Endodermal cell (in vitro differentiated cells): ENCODE measurements at places on chromosomes 12 and 14.
A peak's percentile ranks its signal among the peaks of the same experiment; 100 is the strongest.

DNA sequence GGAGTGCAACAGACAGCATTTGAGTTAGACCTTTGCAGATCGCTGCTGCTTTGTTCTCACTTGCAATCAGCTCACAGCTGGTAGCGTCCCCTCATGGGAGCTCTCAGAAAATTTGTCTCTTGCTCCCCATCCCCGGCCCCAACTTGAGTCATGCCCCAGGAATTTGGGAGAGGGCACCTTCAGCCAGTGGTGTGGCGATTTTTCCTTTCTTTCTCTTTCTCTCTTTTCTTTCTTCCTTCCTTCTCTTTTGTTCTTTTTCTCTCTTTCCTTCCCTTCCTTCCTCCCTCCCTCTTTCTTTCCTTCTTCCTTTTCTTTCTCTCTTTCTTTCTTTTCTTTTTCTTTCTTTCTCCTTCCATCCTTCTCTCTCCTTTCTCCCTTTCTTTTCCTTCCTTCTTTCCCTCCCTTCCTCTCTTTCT is 34.2 kb upstream of the MAP1LC3B2 start:
- peak; percentile 95 for DNase-seq
- no peaks in the 10 kb centered on the region for H3K27me3 ChIP-seq
- no peak overlapping the region for H3K27ac ChIP-seq
- no peaks in the 10 kb centered on the region for H3K36me3 ChIP-seq
- peaks cover 14% of the 10 kb centered on the region for H3K4me1 ChIP-seq

DNA sequence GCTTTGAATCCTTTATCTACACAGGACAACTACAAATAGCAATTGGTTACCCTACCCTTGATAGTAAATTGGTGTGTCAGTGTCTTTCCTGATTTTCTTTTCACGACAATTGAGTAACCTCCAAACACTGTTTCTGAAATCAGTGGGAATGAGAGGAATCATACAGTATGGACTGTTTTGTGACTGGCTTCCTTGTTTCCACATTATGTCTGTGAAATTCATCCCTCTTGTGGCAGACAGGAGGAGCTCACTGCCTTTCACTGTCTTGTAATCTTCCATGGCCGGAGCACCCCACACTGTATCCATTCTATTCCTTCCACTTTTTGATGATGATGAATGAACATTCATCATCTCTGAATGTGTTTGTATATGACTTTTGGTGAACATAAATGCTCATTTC is 164.0 kb upstream of the PZP start:
- H3K4me1 ChIP-seq: no peaks in the 10 kb centered on the region
- H3K27me3 ChIP-seq: no peaks in the 10 kb centered on the region
- peak; percentile 53 for DNase-seq
- no peaks in the 10 kb centered on the region for H3K36me3 ChIP-seq
- H3K27ac ChIP-seq: no peak overlapping the region
- H3K4me3 ChIP-seq: no peak overlapping the region

DNA sequence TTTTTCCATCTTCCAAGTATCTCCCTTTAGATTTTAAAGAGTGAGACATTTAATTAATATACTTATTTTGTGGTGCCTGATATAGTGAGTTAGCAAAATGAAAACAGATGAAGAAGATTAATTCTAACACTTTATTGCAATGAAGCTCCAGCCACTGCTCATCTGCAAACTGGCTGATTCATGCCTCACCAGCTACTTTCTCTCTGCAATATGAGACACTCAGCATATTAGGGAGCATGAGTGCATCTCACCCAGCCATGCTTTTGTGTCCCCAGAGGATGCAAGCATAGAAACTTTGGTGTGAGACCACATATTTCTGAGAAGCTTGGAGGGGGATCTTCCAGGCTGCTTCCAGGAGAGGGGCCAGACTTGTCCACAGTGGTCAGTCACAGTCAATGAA is 148.6 kb downstream of the BMP4 start:
- H3K27ac ChIP-seq: no peak overlapping the region
- H3K4me3 ChIP-seq: no peak overlapping the region
- DNase-seq: no peak
- H3K4me1 ChIP-seq: no peaks in the 10 kb centered on the region
- H3K36me3 ChIP-seq: no peaks in the 10 kb centered on the region
- no peaks in the 10 kb centered on the region for H3K27me3 ChIP-seq

DNA sequence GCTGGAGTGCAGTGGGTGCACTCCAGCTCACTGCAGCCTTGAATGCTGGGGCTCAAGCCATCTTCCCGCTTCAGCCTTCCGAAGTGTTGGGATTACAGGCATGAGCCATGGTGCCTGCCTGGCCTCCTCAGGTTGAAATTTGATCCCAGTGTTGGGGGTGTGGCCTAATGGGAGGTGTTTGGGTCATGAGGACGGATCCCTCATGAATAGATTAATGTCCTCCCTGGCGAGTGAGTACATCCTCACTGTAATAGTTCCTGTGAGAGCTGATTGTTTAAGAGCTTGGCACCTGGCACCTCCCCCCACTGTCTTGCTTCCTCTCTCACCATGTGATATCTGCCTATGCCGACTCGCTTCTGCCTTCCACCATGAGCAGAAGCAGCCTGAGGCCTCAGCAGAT is 84.7 kb downstream of the TSPAN9 start:
- peaks cover 2% of the 10 kb centered on the region for H3K4me1 ChIP-seq
- H3K27ac ChIP-seq: no peak overlapping the region
- peak overlapping the region; percentile 26 for H3K4me3 ChIP-seq
- H3K36me3 ChIP-seq: no peaks in the 10 kb centered on the region

GRCh38 chr14:62889364-62889763 is 155.9 kb downstream of the KCNH5 start:
- no peak overlapping the region for H3K4me3 ChIP-seq
- no peaks in the 10 kb centered on the region for H3K36me3 ChIP-seq
- no peaks in the 10 kb centered on the region for H3K27me3 ChIP-seq
- no peak for DNase-seq

DNA sequence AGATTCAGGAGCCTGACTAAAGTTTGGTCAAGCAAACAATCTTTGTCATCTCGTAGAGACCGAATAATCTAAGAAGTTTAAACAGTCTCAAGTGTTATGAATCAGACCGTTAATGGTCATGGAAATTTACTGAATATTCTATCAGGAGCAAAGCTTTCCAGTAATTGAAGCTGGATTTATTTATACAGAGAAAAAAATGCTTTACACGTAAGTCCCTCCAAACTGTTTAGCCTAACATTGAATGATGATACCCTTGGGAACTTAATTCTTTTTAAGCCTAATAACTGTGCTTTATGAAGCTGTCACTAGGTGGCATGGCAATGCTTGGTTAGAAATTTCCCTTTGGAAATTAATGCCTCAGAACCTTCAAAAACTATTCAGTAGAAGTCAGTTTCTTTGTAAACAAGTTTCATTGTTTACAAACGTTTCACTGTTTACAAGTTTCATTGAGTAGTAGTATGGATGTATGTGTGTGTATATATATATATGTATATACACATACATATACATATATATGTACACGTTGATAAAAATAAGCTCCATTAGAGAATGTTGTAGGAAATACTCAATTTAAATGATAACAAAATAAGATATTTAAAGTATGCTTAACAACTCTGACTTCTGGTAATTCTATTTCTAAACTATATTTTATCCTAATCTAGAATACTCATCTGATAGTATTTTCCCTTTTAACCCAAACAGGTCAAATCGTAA is 32.1 kb downstream of the DEPDC4 start:
- H3K4me1 ChIP-seq: no peaks in the 10 kb centered on the region
- no peak for DNase-seq
- no peak overlapping the region for H3K4me3 ChIP-seq
- no peaks in the 10 kb centered on the region for H3K36me3 ChIP-seq
- H3K27me3 ChIP-seq: no peaks in the 10 kb centered on the region

- no peaks in the 10 kb centered on the region for H3K27me3 ChIP-seq
- no peak overlapping the region for H3K4me3 ChIP-seq
- peaks cover 30% of the 10 kb centered on the region for H3K36me3 ChIP-seq
Observed at GRCh38 chr14:64491637-64492036, 12.0 kb downstream of the ZBTB25 start.
